Right ventricle myocardium superior (tissue), 1 donor: ENCODE measurements at places on chromosomes 11 and 22. TPM values are rescaled to one million over a fixed set of nuclear protein-coding genes. Genes with fewer than 3 reads are reported as not detected.

Gene SCYL1
- 60.5 TPM for total RNA-seq

Gene MB
- 19,506 TPM for total RNA-seq

Gene ZP1
- not detected for total RNA-seq

GRCh38 chr22:28172892-28173670 lies 254.0 kb upstream of the PITPNB start:
- no peak for DNase-seq

DNA sequence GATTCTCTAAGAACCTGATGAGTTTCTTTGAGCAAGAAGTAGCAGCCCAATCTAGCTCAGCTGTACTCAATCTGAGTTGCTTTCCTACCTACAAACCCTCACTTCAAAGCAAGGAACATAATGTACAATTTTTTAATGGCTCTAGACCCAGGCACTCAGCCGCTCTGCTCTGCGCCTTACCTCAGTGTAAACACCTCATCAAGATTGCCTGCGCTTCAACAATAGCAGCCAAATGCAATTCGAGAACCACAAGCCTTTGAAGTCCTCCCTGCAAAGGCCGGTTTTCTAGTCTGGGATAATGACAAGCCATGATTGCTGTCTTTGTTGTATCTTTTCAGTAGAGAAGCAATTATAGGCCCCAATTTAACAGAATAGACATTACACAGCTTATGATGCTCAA lies 38.0 kb downstream of the JHY start:
- DNase-seq, result no peak
